ENCODE measurements at places on chromosomes 3 and 15.

GRCh38 chr3:43076857-43077256 is 29.0 kb downstream of the POMGNT2 start:
- DNase-seq: no peak

GRCh38 chr15:26620528-26621458 is 152.1 kb downstream of the GABRB3 start:
- no peak for DNase-seq

- no peak for DNase-seq
Measured at GRCh38 chr3:11019116-11019819, 26.7 kb downstream of the SLC6A1 start.

DNA sequence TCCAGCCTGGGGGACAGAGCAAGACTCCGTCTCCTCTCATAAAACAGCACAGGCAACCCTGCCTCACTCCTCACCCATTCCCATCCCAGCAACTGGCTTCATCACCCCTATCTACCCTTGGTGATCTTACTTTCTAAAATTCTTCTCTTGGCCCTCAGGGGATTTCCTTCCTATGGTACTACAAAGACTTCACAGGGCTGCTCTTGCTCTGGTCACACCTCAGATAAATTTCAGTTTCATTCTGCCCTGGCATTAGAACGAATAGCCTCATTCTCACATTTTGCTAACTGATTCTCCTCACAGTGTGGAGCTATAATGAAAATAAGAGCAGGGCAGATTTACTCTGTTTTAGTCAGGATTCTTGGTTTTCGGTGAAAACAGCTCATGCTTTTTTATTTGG is 22.1 kb upstream of the CRBN start:
- DNase-seq: no peak

- no peak for DNase-seq
Measured at GRCh38 chr3:138227650-138228049, 40.5 kb downstream of the ARMC8 start.

DNA sequence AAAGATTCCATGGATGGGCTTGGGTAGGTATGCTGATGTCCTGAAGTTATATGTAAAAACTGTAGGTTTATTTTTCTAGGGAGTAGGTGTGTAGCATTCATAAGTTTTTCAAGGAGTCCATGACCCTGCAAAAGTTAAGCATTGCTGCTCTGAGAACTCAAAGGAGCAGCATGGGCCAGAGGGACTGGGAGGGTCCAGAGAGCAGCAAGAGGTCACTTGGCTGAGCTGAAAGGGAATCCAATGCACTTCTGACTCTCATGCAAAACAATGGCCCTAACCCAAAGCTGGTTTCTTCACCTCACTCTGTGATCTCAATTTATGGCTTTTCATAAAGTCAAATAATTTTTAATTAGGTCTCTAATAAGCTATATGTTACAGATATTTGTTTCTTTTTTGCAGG is 198.3 kb upstream of the GOLGA6L4 start:
- DNase-seq: no peak

GRCh38 chr15:28919201-28919635 is 33.4 kb downstream of the APBA2 start:
- no peak for DNase-seq

GRCh38 chr3:165504554-165504953 is 308.4 kb upstream of the SLITRK3 start:
- no peak for DNase-seq

GRCh38 chr3:190514413-190515153 is 698 bp downstream of the IL1RAP start:
- no peak for DNase-seq

DNA sequence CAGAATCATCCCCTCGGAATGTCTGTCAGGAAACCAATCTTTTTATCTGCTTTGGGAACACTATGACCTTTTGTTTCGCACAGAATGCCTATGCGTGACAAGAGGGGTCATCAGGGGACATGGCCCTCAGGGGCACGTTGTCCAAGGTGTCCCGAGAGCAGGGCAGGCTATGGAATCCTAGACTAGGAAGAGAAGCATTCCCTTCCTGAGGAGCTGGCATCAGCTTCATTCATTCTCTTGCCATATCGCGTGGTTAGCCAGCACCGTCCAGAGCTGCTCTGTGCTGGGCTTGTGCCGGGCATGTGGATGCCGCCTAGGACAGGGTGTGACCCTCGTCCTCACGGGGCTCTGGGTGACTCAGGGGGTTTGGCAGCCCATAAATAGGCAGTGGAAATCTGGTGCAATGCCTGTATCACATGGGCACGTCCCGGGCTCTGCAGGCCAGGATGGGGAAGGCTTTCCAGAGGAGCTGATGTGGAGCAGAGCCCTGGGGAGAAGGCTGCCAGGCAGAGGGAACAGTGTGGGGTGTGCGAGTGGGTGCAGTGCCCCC is 117.8 kb downstream of the TMEM266 start:
- DNase-seq: no peak

Data from activated gamma-delta T cell (primary cell).